ENCODE measurements at places on chromosomes 1 and 21. TPM values are rescaled to one million over a fixed set of nuclear protein-coding genes. Genes with fewer than 3 reads are reported as not detected.

The C1orf53 gene
- 5.4 TPM for total RNA-seq

The LRRIQ3 gene
- total RNA-seq: 0.74 TPM

The SLC6A9 gene
- 21.7 TPM for total RNA-seq

The S100B gene
- total RNA-seq: 3.3 TPM

The TRIM45 gene
- 4.1 TPM for total RNA-seq

The CFAP141 gene
- not detected for total RNA-seq

The HFM1 gene
- 0.40 TPM for total RNA-seq

The ATP1A4 gene
- total RNA-seq: not detected

The DNALI1 gene
- total RNA-seq: 1.9 TPM

The AK5 gene
- 1.1 TPM for total RNA-seq

The GJA4 gene
- 3.5 TPM for total RNA-seq

Measured in colonic mucosa (tissue), 4 donors.